ENCODE measurements at places on chromosomes 16 and 17. TPM values are rescaled to one million over a fixed set of nuclear protein-coding genes. Genes with fewer than 3 reads are reported as not detected.

The CDK5R1 gene
- 6.8 TPM for total RNA-seq

The STX1B gene
- total RNA-seq = 0.40 TPM

The MT1G gene
- total RNA-seq = 46.8 TPM

The KCNJ18 gene
- total RNA-seq = not detected

The NHLRC4 gene
- 0.55 TPM for total RNA-seq

The VAT1L gene
- not detected for total RNA-seq

The GOSR2 gene
- total RNA-seq = 61.1 TPM

- no peak for DNase-seq
- H3K27ac ChIP-seq = no peak overlapping the region
Observed at GRCh38 chr17:77546772-77547241, 406.0 kb downstream of the SEC14L1 start.

DNA sequence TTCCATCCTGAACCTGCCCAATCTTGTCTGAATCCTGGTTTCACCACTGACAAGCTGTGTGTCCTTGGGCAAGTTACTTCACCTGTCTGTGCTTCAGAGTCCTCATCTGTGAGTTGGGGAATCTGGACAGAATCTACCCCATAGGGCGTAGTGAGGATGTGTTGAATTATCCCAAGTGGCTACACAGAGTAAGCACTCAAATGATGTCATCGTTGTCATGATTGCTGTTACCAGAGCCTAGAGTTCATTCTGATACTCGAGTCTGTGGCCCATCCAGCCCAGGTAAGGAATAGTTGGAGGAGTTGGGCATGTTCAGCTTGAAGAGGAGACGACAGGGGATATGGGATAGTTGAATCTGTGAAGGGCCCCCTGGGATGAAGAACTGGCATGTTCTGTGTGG is 45.9 kb downstream of the MAPT start:
- H3K4me1 ChIP-seq = no peaks in the 10 kb centered on the region
- H3K27ac ChIP-seq = no peak overlapping the region
- no peaks in the 10 kb centered on the region for H3K36me3 ChIP-seq
- H3K4me3 ChIP-seq = no peak overlapping the region

DNA sequence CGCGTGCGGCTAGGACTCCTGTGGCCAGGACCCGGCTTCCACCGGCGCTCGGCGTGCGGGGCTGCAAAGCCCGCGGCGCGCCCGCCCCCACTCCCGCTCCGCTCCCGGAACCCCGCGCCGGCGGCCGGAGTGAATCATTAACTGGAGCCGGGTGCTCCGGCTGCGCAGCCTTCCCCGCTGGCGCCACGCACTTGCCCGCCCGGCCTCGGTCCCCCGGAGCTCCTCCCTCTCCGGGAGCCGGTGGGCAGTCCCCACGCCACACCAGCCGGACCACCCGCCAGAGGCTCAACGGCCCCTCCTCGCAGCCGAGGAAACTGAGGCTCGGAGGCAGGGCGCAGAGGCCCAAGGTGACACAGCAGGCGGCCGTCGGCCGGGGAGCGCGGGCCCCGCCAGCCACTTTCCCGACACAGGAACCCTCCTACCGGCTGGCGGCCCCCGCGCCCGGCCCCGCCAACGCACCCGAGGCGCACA is 580 bp downstream of the BCAR1 start:
- no peaks in the 10 kb centered on the region for H3K36me3 ChIP-seq
- no peak overlapping the region for H3K27ac ChIP-seq
- no peaks in the 10 kb centered on the region for H3K4me1 ChIP-seq
- peaks cover 25% of the 10 kb centered on the region for H3K27me3 ChIP-seq
- no peak overlapping the region for H3K4me3 ChIP-seq
- no peak for DNase-seq

DNA sequence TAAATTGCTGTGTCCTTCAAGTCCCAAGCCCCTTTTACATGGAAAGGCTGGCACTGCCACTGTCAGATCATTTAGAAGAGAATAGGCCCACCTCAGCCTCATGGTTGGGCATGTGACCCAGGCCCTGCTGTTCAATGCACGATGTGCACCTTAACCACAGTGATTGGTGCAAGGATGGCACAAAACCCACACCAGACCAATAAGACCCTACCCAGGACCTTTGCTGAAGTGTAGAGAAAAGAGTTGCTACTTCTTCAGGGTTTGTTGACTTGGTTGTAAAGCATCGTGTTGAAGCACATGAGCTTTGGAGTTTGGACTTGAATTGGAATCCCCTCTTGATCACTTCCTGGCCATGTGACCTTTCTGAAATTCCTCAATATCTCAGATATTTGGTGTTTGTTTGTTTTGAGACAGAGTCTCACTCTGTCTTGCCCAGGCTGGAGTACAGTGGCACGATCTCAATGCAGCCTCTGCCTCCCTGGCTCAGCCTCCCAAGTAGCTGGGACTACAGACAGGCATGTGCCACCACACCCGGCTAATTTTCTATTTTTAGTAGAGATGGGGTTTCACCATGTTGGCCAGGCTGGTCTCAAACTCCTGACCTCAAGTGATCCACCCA is 24.8 kb downstream of the DNAJA2 start:
- no peak for DNase-seq
- H3K27ac ChIP-seq = no peak overlapping the region
- no peaks in the 10 kb centered on the region for H3K27me3 ChIP-seq

DNA sequence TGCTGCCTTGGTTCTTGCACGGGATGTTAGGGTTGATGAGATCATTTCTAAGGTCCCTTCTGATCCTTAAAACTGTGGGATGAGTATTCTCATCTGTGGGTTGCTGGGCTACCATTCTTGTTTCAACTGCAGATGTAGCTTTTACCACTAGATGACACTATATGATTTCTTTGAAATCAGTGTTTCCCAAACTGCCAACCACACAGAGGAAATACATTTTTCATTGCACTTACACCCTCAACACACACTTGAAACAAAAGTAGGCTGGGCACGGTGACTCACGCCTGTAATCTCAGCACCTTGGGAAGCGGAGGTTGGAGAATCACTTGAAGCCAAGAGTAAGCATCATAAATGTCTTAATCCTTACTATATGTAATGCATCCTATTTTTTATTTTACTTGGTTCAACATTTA is 15.3 kb downstream of the LCMT1 start:
- no peak overlapping the region for H3K27ac ChIP-seq
- H3K36me3 ChIP-seq = peaks cover 10% of the 10 kb centered on the region
- peaks cover 8% of the 10 kb centered on the region for H3K4me1 ChIP-seq

DNA sequence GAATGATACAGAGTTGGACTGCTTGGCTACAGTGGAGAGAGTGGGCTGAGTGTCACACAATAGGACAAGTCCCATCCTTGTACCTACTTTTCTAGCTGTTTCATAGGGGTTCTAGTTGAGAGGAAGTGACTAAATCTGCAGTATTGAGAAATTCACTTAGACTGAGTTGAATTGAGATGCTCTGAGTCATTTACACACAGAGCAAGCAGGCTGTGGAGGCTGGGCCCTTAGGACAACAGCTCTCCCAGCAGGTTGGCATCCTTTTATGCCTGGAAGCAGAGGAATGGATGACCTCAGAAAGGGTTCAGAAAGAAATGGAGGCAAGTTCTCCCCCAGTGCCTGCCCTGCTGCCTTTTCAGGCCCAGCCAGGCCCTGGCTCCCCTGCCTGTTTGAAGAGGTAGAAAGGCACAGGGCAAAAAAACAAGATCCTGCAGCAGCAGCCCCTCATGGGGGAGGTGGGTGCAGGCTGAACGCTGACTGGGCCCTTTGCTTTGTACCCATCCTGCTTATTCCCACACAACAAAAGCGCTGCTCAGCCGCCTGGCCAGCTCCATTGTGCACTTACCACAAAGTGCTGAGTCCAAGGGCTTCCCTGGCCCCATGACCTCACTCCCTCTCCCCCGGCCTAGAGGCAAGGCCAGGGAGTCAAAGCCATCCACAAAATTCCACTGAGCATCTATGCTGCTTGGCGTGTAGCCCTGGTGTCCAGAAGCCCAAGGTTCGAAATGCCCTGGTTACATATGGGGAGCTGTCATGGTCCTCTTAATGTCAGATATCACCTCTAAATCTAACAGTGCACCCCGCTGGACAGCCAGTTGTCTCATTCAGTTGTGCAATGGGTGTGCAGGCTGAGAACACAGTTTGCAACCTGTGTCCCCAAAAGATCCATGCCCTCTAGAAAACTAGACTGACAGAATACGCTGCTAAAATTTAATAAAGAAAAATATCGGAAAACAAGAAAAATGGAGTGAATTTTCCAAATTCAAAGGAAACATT is 5.4 kb upstream of the CRYBA1 start:
- no peaks in the 10 kb centered on the region for H3K27me3 ChIP-seq
- H3K4me3 ChIP-seq = no peak overlapping the region
- H3K4me1 ChIP-seq = no peaks in the 10 kb centered on the region
- DNase-seq = no peak
- no peak overlapping the region for H3K27ac ChIP-seq
- H3K36me3 ChIP-seq = no peaks in the 10 kb centered on the region

DNA sequence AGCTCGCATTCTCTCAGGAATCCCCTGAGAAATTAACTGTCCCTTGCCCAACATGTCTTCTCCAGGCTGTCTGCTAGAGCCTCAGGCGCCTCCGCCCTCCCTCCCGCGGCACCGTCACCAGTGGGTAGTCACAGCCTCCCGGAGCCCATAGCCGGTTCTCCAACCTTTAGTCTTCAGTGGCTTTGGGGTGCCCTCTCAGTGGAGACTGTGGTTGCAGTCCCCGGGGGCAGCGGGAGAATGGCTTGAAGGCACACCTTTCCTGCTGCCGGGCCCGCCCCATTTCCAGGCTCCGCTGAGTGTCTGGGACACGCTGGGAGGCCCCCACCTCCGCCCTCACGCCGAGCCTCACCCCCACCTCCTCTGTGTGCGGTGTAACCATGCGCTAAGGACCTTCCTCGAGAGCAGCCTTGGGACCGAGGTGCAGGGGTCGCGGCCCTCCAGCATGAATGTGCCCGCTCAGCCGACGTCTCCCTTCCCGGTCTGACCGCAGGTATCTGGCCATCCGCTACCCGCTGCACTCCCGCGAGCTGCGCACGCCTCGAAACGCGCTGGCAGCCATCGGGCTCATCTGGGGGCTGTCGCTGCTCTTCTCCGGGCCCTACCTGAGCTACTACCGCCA is 1.7 kb downstream of the GALR2 start:
- no peak overlapping the region for H3K27ac ChIP-seq
- no peak for DNase-seq
- H3K27me3 ChIP-seq = peaks cover 32% of the 10 kb centered on the region
- peaks cover 54% of the 10 kb centered on the region for H3K4me1 ChIP-seq

GRCh38 chr17:83136931-83137330 is 57.5 kb downstream of the METRNL start:
- peaks cover 5% of the 10 kb centered on the region for H3K27me3 ChIP-seq
- no peak for DNase-seq
- H3K27ac ChIP-seq = no peak overlapping the region
- no peaks in the 10 kb centered on the region for H3K36me3 ChIP-seq

- peaks cover 15% of the 10 kb centered on the region for H3K4me1 ChIP-seq
- H3K27ac ChIP-seq = no peak overlapping the region
- peaks cover 9% of the 10 kb centered on the region for H3K36me3 ChIP-seq
- no peak overlapping the region for H3K4me3 ChIP-seq
Observed at GRCh38 chr17:44438636-44439035, 49.2 kb upstream of the ITGA2B start.

DNA sequence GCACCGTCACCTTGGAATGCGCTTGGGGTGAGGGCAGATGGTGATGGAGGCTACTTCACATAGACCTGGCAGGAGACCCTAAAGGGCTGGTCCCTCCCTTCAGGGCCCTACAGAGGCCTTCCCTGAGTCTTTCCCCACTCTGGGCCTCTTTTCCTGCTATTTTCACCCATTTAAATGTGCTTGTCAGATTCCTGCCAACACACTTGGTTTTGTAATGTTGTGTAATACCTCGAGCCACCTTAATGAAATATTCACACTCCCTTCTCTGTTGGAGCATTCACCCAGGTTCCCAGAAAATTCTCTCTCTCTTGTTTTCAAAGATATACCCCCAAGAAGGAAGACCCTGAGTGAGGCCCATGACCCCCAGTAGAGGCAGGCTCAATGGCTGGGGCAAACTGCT is 456.6 kb upstream of the DYNLRB2 start:
- H3K36me3 ChIP-seq = no peaks in the 10 kb centered on the region
- no peak for DNase-seq
- H3K4me3 ChIP-seq = no peak overlapping the region
- no peaks in the 10 kb centered on the region for H3K4me1 ChIP-seq

- no peak for DNase-seq
- peaks cover 3% of the 10 kb centered on the region for H3K4me1 ChIP-seq
- no peak overlapping the region for H3K27ac ChIP-seq
- no peaks in the 10 kb centered on the region for H3K36me3 ChIP-seq
- no peak overlapping the region for H3K4me3 ChIP-seq
Observed at GRCh38 chr17:57493171-57493570, 236.8 kb downstream of the MSI2 start.

DNA sequence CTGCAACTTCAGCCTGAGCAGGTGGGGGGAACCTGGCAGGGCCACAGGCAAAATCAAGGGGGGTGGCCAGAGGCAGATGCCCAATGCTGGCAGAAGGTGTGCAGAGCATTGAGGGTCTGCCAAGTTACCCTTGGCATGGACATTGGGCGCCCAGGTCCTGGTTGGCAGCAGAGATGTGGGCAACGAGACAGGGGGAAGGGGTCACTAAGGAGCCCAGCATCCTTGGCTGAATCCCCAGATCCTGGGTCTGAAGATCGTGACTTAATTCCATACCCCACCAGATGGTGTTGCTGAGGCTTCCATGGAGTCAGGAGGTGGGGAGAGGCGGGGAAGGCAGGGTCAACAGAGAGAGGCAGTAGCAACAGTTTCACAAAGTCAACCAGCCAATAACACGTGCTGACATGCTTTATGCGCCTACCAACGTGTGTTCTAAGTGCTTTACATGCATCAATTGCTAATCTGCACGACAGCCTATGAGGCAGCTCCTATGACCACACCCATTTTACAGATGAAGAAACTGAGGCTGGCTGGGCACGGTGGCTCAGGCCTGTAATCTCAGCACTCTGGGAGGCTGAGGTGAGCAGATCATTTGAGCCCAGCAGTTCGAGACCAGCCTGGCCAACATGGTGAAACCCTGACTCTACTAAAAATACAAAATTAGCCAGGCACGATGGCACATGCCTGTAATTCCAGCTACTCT is 83.3 kb downstream of the GSG1L start:
- no peak overlapping the region for H3K4me3 ChIP-seq
- H3K4me1 ChIP-seq = no peaks in the 10 kb centered on the region
- no peak overlapping the region for H3K27ac ChIP-seq
- H3K36me3 ChIP-seq = no peaks in the 10 kb centered on the region

DNA sequence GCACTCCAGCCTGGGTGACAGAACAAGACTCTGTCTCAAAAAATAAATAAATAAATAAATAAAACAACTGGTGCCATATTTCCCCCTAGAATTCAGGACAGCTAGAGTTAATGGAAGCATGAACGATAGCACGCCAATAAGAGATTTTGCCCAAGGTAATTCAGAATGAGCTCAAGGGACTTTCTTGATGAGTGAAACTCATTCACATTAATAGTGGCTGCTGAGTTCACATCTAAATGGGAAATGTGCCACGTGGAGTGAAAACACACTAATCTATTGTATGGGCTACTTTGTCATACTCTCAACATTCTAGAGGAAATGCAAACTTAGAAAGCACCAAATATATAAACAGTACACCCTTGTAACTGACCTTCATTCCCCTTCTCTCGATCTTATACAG is 47.4 kb upstream of the PSMD7 start:
- no peak for DNase-seq
- no peak overlapping the region for H3K27ac ChIP-seq
- no peaks in the 10 kb centered on the region for H3K27me3 ChIP-seq
- H3K4me3 ChIP-seq = no peak overlapping the region
